ENCODE measurements at places on chromosomes 6 and 20.

GRCh38 chr6:2715737-2716136 lies 35.0 kb downstream of the MYLK4 start:
- DNase-seq, result no peak

GRCh38 chr6:36622901-36623546 lies 28.9 kb downstream of the SRSF3 start:
- no peak for DNase-seq

DNA sequence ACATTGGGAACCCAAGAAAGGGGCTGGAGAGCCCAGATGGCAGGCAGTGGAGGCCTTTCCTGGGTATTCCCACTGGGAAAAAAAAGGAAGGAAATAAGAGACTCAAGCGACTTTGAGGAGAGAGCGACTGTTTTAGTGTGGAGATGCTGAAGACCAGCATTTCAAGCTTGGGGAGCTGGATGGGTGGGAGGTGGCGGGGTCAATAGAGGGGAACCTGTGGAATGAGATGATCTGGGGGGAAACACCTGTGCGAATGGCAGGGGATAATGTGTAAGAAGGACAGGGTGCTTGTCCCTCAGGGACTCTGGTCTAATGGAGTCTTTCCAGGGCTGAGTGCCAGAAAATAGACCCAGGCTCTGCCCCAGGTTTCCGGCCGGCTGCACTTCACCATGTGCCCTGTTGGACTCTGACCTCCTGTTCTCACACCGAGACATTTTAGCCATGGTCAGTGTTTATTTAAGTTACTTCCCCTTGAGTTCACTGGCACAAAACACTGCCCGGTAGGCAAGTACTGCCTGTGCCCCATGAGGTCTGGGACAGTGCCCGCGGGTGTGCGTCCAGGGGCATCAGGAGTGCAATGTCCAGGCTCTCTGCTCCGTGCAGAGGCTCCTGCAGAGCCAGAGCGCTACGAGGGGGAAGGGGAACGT lies 50.4 kb upstream of the NKX2-2 start:
- DNase-seq, result no peak

- no peak for DNase-seq
Observed at GRCh38 chr6:119830494-119831295, 481.1 kb upstream of the MAN1A1 start.

GRCh38 chr20:35739294-35740163 lies 2.5 kb downstream of the RBM39 start:
- no peak for DNase-seq

DNA sequence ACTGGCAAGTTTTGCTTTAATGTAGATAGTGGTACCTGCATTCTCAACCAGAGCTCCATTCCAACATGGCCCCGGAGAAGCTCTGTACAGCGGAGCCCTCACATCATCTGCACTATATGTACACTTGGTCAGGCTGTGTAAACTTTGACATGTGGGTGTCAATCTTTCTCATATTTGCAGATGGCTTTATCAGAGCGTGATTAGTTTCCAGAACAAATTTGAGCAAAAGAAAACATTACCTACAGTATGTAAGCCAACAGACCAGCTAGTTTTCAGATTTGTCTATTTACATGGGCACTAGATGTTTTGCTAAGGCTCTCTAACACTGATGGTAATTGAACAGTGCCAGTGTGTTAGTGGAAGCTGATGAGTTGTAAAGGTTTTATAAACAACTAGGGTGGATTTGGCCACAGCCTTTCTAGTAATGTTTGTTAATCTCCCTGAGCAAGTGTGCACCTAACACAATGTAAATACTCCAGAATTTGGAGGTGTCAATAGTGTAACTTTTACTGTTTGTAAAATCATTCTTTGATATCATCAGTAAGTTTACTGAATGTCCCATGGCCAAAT lies 131.8 kb downstream of the FOXA2 start:
- peak; percentile 61 for DNase-seq

- no peak for DNase-seq
Observed at GRCh38 chr6:30759575-30760239, 15.4 kb upstream of the IER3 start.

- DNase-seq, result no peak
Observed at GRCh38 chr6:28134716-28135115, 7.0 kb upstream of the ZKSCAN8 start.

- DNase-seq, result no peak
Observed at GRCh38 chr6:465531-466348, 74.2 kb downstream of the IRF4 start.

DNA sequence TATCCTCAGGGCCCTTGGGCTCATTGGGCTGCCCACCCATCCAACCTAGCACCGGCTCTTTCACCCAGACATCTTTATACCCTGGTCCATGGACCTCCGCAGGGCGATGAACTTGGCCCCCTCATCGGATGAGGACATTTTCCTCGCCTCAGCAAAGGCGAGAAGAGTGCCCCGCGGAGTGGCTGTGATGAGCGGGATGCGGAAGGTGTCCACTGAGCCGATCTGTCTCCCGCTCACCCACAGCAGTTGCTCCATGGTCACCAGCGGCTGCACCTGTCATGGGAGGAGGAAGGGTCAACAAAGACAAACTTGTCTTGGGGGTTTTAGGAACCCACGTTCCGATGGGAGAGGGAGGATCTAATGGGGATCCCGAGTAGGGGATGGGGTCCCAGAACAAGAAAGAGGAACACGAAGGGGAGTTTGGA lies 690 bp downstream of the NEU1 start:
- no peak for DNase-seq

DNA sequence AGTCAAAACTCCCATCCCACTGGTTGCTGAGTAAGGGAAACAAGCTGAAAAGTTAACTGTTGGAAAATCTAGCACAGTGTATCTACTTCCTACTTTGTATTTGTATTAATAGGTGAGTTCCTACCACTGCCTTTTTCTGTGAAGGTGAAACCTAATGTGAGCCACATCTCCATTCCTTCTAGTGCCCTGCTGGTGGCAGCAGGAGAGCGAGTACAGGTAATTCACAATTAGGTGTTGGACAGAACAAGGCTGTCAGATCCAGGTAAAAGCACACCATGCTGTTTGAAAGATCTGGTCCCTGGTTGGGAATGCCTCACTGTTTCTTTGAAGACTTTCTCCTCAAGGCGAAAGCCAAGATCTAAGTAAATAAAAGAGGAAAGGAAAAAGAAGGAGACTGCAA lies 528.4 kb downstream of the PKHD1 start:
- peak; percentile 1 for DNase-seq

DNA sequence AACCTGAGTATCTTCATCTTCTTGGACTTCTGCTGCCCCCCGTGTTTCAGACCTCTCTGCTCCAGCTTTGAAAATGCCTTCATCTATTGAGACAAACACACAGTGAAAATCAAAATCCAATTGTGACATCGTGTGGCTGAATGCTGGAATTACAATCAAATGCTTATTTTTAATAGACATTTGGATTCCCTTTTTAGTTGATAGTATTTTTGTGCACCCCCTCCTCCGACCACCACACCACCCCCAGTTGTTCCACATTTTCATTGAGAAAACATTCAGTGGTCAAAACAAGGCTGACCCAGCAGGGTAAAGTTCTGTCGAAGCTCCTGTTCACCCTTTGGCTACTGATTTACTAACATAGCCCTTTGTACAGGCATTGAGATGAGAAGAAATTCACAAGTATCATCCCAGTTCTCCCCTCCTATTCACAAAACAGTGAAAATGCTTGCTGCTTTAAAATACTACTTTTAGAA lies 79.0 kb downstream of the NRSN1 start:
- DNase-seq, result peak; percentile 56

DNA sequence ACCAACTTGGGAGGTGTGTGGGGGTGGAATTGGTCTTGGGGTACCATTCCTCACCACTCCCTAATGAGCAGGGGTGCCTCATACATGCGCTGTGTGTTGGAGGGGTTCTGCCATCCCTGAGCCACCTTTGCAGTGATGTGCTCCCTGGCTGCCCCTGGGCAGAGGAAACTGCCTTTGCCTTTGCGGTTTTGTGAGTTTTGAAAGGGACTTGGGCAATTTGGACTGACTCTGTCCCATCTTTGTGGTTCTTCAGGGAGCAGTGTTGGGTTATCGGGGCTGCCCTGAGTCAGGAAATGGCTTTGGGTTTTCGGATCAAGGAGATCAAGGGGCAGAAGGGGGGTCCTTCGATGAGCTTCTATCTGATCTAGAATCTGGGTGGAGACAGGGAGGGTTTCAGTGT lies 3.9 kb upstream of the PHACTR3 start:
- no peak for DNase-seq

- DNase-seq, result no peak
Observed at GRCh38 chr6:169589293-169589692, 112.5 kb downstream of the WDR27 start.

GRCh38 chr20:62103508-62104233 lies 18.6 kb upstream of the LSM14B start:
- no peak for DNase-seq

GRCh38 chr6:40037271-40037670 lies 103.0 kb upstream of the MOCS1 start:
- DNase-seq, result no peak

- peak; percentile 39 for DNase-seq
Observed at GRCh38 chr6:28597217-28597835, 71.6 kb downstream of the GPX5 start.

DNA sequence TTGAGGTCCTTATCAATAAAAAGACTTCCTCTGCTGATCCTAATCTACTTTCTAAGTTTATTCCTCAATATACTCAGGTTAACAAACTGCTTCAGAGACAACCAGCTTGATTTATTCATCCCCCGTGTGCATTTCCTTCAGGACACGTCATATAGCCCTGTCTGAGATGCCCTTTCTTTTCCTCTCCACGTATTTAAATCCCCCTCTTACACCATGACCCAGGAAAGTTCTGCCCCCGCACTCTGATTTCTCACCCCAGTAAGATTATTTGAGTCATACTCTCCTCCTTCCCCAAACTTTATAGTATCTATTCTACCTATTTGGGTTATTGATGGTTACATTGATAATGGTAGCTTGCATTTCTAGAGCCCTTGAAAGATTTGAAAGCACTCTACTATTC lies 9.8 kb upstream of the CGA start:
- DNase-seq, result no peak

DNA sequence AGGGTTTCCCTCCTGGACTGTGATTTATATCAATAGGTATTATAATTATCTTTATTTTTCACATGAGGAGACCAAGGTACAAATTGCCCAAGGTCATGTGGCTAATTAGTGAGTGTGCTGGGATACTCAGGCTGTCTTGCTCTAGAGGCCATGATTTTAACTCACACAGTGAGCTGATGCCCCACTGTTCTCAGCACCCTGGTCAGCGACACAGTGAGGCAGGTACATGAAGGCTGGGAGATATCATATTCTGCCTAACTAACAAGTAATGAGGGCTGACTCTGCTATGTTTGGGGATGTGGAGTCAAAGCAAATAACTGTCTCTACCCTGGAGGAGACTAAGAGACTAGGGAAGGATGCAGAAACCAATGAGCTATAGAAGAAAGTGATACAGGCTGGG lies 501.1 kb downstream of the PTPRT start:
- DNase-seq, result no peak

DNA sequence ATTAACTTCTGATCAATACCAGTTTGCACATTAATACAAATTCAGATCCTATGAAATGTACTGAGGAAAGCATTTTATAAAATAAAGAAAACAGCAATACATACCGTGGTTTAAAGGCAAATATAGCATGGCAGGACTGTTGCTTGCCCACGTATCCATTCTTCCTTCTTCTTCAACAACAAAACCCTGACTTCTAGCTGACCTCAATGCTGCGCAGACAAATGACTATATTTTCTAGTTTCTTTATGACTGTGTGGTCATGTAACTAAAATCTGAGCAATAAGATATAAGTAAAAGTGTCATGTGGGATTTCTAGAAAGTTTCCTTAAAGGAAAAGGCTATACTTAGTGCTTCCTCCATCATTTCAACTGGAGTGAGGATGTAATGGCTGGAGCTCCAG lies 85.0 kb downstream of the CDC40 start:
- DNase-seq, result no peak

GRCh38 chr6:37611516-37611915 lies 86.2 kb downstream of the MDGA1 start:
- no peak for DNase-seq

- DNase-seq, result no peak
Observed at GRCh38 chr6:137303441-137303840, 84.3 kb upstream of the IFNGR1 start.

GRCh38 chr6:15621203-15622044 lies 41.4 kb downstream of the DTNBP1 start:
- DNase-seq, result no peak

DNA sequence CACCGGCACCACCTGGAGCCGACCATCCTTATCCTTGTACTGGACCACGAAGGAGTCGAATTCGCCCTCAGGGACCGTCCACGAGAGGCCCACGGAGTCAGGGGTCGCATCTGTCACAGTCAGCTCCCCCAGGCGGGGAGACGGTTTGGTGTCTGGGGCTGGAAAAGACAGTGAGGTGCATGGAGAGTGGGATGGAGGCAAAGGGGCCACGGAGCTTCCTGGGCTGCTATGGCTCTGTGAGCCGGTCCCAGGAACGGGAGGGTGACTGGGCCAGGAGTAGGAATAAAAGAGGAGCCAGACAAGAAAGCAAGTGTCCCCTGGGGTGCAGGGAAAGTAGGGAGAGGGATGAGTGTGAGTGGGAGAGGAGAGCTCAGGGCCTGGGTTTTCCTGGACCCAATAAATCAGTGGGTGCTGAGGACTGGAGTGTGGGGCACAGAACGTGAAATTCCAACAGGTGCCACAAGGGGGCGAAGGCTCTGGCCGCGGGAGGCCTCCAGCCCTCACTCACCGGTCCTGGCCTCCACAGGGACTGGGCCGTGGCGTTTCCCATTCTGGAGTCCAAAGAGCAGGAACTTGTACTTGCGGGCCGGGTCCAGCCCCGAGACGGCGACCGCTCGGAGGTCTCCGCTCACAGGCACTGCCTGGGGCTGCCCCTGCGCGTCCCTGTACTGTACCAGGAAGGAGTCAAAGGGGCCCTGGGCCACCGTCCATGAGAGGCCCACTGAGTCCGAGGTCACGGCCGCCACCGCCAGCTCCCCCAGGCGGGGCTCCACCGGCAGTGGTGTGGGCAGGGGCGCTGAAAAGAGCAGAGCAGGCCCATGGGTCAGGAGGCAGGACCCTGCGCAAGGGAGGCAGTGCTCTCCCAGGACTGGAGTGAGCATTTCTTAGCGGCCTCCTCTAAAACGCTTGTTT lies 9.9 kb downstream of the CYP21A2 start:
- no peak for DNase-seq

- no peak for DNase-seq
Observed at GRCh38 chr6:141498977-141499376, 633.7 kb upstream of the GJE1 start.

DNA sequence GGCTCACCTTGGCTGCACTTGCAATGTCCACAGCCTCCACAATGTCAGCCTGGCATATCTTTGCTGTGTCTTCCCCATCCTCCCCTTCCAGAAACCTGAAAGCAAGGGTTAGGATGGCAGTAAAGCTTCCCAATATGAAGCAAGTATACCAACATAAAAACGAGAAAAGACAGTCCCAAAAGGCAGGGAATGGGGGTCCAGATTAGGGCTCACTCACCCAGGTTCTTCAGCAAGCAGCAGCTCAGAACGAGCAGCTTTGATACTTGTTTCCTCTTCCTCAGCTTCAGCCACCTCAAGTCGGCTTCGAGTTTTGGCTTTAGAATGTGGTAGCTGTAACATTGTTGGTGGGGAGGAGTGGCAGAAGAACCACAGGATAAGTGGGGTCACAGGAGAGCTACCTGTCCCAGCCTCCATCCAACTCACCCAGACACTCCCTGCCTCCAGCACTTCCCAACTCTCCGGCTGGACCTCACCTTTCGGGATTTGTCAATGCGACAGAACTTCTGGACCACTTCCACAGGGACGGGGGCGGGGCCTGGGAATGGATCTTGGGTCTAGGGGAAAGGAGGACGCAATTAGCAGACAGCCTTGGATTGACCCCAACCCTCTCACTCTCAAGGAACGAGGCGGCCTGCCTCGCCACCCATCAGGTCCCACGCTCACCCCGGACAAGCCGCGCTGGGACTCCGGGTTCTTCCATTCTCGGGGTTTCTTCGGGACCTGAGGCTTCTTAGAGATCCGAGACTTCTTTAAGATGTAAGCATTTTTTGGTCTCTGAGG lies 708 bp downstream of the WDR46 start:
- DNase-seq, result no peak
